ENCODE measurements at places on chromosomes 1 and 21.

DNA sequence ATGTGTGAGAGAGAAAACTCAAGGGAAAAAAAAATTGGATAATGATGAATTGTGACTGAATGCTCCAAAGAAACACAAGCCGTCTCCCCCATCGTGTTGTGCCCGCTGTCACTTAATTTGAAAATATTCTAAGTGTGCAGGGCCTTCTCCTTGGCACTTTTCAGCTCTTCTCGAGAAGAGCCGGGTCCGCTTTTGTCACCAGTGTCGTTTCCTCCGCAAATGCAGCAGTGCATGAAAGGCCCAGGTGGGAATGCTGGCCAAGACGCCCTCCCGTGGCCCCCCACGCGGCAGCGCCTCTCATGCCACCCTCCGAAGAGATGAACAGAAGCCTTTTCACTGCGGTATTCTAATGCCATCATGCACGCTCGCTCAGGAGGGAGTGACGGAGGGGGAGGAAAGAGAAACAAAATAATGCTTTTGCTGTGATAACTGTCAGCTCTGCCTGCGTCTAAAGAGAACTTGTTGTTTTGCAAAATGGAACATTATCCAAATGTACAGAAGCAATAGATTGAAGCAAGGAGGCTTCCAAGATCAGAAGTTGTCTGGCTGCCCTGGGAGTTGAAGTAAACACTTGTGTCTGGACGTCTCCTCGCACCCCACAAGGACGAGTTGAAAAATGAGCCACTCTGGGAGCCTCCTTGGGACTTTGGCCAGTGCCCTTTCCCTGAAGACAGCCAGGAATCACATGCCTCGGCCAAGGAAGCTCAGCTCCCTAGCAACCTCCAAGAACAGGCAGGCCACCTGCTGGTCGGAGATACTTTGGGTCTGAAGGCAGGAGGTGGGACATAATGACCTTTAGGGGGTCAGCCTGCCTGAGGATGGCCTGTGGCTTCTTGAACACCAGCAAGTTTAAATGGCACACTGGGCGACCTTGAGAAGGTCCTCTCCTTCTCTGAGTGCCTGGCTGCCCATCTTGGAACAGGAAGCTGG lies 166.1 kb upstream of the ZC3H12A start:
- DNase-seq, result no peak

DNA sequence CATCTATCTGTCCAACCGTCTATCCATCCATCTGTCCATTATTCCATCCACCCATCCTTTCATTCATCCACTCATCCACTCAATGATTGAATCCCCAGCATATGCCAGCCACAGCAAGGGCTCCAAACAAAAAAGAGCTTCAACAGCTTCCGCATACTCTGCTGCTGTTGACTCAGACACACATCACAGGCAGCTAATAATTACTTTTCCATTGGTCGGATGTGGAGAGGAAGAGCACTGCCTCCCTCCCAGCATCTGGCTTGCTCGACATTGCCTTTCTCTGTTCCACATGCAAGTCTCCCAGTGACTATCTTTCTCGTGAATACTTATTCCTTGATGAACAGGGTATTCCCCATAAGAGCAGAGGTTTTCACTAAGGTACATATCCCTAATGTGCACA lies 176.5 kb downstream of the HIVEP3 start:
- no peak for DNase-seq

DNA sequence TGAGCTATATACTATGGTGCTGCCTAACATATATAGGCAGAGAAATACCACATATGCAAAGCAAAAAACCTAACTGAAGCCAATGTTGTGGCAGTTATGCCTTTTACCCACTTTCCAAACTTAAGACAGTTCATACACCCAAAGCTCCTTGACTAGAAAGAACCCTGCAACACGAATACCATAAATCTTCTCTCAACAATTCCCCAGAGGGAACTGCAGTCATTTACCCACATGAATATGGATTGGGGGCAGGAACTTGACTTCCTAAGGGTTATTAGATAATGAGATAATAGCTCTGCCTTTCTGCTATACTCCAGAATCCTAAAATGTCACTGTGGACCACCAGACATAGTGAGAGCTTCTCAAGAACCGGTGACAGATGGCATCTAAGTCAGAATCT lies 2.9 kb upstream of the ASPM start:
- no peak for DNase-seq

DNA sequence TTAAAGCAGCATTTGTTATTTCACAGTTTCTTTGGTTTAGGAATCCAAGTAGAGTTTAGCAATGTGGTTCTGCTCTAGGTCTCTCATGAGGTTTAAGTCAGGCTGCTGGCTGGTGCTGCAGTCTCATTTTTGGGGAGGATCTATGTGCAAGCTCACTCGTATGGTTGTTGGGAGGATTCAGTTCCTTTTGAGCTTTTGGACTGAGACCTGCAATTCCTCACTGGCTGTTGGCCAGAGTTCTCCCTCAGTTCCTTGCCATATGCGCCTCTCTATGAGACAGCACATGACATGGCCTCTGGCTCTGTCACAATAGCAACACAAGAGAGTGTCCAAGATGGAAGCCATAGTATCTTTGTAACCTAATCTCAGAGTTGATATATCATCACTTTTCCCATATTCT lies 91.0 kb downstream of the OLFML2B start:
- DNase-seq, result no peak

DNA sequence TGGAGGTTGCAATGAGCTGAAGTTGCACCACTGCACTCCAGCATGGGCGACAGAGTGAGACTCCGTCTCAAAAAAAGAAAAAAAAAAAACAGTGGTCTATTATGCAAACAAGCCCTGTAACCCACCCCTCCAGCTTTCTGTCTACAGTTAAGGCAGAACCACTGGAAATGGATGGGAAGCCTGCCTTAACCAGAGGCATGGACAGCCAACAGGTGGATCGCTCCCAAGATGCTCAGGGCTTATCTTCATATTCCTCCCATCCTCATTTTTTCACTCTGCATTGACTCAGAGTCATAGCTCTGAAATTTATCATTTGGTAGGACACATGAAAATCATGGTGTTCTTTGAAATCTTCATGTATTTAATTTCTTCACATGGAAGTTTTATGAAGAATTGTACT lies 8.7 kb downstream of the MTFR1L start:
- DNase-seq, result no peak

DNA sequence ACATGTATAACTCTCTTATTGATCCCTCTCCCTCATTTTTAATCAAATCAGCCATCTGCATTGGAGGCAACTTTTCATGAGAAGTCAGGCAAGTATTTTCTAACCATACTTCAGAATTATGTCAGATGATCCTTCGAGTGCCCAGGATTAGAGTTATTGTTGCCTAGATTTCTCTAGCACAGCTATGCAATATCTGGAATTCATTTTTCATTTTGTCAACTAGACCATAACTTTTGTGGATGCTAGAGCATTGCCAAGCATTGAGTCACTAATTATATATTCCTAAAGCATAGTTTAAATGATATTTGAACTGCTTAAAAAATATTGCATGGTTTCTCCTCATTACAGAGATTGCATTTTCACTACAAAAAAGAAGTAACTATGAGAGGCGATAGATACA lies 21.2 kb downstream of the HFM1 start:
- DNase-seq, result no peak

- no peak for DNase-seq
Measured at GRCh38 chr1:56064705-56065104, 514.7 kb downstream of the PLPP3 start.

DNA sequence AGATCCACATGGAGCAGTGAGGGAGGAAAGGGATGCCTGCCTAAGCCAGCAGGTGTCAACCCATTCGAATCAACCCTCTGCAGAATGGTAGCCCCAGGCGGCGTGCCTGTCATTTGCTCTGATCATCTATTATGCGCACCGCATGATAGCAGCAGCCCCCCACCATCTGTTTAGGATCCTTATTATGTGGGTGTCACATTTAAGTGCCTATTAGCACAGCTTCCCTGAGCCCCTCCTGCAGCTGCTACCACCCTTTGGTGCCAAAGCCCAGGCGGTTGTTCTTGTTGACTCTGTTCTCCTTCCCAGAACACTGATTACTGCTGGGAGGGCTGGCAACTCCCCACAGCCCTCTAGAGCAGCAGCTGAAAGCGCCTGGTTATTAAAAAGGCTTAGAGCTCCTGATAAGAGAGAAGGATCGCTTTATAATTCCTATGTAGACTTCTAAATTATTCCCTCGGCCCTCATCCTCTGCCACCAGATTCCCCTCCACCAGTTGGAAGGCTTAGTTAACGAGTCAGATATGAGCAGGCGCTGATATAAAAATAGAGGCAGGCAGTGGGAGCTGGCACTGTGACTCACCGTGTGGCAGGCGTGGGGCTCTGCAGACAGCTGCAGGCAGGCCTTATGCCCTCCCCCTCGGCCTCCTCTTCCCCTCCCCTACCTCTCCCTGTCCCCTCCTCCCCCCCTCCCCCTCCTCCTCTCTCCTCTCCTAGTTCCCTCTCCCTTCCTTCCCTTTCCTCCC lies 23.0 kb downstream of the ACTA1 start:
- DNase-seq, result no peak

DNA sequence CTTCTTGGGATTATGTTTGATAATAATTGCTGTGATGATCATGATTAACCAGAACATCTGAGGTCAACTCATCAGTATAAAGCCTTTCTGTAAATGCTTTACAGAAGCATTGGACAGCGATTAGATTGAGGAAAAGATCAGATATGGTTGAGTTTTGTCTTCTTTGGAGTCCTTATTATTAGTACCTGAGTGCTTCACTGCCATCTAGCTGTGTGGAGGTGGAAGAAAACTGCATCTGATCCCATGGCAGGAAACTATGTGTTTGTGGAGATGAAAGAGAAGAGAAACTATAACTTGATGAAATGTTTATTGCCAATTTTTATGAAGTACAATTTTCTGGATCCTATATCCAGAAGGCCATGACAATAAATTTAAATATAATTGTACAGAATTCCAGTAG lies 11.4 kb downstream of the FLG2 start:
- DNase-seq, result no peak

DNA sequence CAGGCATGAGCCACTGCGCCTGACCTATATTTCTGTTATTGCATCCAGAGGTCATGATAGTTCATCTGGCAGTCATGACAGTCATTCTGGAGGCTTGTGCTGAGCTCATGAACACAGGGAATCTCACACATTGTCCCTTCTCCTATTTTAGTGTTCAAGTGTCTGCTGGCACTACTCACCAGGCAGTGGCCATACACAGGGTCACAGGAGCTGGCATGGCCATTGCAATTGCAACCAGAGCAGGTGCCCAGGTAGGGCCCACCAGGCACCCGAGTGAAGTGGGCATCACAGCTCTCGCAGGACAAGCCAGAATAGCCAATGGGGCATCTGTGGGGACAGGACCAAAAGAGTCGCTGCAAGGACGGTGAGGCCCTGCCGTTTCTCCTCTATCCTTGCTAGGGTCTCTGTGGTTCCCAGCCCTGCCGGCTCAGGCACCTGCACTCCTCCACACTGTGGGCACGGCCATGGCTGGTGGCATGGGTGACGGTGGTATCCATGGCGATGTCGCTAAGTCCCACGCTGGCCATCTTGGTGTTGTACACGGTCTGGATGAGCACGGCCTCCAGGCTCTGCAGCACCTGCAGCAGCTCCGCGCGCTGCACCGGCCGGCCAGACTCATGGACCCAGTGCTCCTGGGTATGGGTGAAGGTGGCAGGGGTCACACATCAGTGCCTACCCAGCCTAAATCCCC lies 57.0 kb downstream of the HSPG2 start:
- no peak for DNase-seq

DNA sequence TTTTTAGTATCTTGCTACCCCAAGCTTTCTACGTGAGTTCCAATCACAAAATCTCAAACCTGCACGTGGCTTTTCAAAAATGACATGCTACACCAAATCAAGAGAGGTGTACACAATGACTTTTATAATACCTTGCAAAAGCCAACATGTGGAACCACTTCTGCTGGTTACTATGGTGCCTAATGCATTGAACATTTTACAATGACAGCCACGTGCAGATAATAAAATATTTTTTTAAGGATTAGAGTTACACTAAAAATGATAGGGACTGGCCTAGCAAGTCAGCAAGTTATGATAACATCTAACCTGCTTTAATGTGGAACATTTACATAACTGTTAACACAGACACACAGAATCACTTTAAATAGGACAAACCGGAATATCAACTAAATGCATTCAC lies 30.2 kb downstream of the EYA3 start:
- DNase-seq, result no peak

DNA sequence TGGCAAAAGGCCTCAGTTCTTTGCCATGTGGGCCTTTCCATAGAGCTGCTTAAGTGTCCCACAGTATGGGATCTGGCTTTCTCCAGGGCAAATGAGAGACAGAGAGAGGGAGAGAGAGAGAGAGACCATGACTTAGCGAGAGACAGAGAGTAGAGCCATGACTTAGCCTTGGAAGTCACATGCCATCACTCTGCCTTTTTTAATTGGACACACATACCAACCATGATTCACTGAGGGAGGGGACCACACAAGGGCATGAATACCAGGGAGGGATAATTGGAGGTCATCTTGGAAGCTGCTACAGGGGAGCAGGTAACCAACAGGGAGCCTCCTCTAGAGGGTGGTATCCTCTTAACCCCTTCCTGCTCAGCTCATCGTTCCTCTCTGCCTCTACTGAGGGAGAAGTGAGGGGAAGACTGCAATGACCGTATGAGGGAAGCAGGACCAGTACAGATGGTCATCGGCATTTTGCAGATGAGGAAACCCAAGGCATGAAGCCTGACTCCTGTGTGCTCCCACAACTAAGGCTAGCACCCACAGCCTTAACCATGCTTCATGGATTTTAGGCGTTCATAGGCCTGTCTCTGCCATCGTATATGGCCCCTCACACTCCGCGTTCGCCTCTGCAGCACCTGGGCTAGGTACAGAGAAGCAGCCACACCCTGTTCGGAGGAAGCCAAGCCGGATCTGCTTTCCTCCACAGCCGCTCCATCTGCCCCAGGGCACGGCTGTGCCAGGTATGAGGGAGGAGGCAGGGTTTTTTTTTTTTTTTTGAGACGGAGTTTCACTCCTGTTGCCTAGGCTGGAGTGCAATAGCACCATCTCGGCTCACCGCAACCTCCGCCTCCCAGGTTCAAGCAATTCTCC lies 38.6 kb downstream of the MEF2D start:
- no peak for DNase-seq

DNA sequence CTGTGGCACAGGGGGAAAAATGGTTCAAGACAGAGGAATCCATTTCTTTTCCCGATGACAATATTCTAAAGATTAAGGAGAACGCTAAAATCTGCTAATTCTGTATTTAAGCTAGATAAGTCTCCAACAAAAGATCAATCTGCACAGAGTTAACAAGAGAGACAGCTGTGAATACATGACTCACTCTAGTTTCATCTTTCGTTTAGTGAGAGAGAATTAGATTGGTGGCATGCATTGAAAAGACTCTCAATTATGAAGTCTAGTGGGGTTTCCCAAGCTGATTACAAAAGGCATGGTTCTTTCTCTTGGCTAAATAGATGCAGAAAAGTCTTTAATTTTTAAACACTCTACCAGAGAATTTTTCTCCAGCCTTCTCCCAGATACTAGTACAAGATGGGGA lies 34.4 kb downstream of the CAPN9 start:
- DNase-seq, result no peak

- DNase-seq, result no peak
Measured at GRCh38 chr1:54968551-54968950, 11.9 kb upstream of the TMEM61 start.

- DNase-seq, result no peak
Measured at GRCh38 chr21:41168391-41169257, 664 bp downstream of the BACE2 start.
